ENCODE measurements at places on chromosomes 12 and 14.

DNA sequence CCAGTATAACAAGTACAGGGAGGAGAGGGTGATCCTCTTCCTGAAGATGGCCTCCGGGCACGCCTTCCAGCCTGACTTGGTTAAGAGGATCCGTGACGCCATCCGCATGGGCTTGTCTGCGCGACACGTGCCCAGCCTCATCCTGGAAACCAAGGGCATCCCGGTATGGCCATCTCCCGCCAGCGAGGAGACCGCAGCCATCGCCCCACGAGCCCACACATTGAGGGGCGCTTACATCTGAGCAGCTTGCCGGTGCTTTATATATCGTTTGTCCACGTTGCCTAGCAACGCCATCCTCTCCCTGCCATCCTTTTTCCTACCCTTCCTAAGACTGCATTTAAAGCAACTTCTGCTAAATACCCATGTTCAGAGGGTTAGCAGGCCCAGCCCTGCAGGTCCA is 71.5 kb downstream of the AACS start:
- no peak overlapping the region for H3K4me3 ChIP-seq
- no peaks in the 10 kb centered on the region for H3K4me1 ChIP-seq
- no peak overlapping the region for H3K27ac ChIP-seq
- H3K27me3 ChIP-seq = no peaks in the 10 kb centered on the region

DNA sequence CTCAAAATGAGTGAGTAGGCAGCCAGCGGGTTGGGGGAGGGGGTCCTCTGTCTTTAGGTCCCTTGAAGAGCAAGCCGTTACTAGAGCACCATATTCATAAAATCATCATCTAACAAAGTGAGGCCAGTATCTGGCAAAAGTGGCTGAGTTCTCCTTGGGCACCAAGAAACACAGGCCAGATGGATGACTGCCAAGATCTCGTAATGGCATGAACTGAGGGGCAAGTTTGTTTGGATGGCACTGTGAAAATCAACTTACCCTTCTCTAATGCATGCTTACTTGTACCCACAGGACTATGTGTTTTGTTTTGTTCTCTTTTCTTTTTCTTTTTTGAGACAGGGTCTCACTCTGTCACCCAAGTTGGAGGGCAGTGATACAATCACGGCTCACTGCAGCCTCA is 41.6 kb downstream of the GNPTAB start:
- no peaks in the 10 kb centered on the region for H3K27me3 ChIP-seq
- no peaks in the 10 kb centered on the region for H3K36me3 ChIP-seq
- no peak overlapping the region for H3K27ac ChIP-seq

DNA sequence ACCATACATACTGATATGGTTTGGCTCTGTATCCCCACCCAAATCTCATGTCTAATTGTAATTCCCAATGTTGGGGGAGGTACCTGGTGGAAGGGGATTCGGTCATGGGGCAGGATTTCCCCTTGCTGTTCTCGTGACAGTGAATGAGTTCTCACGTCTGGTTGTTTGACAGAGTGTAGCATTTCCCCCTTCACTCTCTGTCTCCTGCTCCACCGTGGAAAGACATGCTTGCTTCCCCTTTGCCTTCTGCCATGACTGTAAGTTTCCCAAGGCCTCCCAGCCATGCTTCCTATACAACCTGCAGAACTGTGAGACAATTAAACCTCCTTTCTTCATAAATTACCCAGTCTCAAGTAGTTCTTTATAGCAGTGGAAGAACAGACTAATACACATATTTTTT is 28.8 kb upstream of the DTX1 start:
- H3K4me1 ChIP-seq = no peaks in the 10 kb centered on the region
- no peaks in the 10 kb centered on the region for H3K36me3 ChIP-seq
- H3K4me3 ChIP-seq = no peak overlapping the region

DNA sequence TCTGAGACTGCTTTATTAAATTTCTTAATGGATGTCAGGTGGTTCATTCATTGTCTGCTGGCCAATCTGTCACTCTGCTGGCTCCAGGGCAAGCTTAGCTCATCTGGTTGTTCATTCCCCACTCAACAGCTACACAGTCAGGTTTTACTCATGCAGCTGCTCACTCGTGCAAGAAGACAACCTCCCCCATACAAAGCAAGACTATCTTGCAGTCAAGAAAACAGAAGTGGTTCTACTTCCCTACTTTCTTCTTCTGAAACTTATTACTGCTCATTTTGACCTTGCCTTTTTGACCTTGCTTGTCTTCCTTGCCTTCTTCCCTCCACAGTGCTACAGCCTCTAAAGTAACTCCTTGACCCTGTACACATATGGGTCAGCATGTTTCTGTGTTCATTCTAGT is 277.9 kb downstream of the SSPN start:
- no peak overlapping the region for H3K27ac ChIP-seq
- no peaks in the 10 kb centered on the region for H3K36me3 ChIP-seq
- H3K27me3 ChIP-seq = no peaks in the 10 kb centered on the region
- H3K4me1 ChIP-seq = no peaks in the 10 kb centered on the region
- no peak for DNase-seq

- no peaks in the 10 kb centered on the region for H3K4me1 ChIP-seq
- H3K27ac ChIP-seq = no peak overlapping the region
- H3K4me3 ChIP-seq = no peak overlapping the region
- H3K27me3 ChIP-seq = no peaks in the 10 kb centered on the region
- no peak for DNase-seq
Observed at GRCh38 chr12:52611080-52611468, 7.3 kb downstream of the KRT73 start.

- DNase-seq = no peak
- no peaks in the 10 kb centered on the region for H3K4me1 ChIP-seq
- no peak overlapping the region for H3K27ac ChIP-seq
- H3K36me3 ChIP-seq = no peaks in the 10 kb centered on the region
- no peaks in the 10 kb centered on the region for H3K27me3 ChIP-seq
- H3K4me3 ChIP-seq = no peak overlapping the region
Observed at GRCh38 chr12:50482571-50482970, 22.2 kb upstream of the DIP2B start.

GRCh38 chr12:105071981-105072380 is 12.3 kb downstream of the ALDH1L2 start:
- H3K36me3 ChIP-seq = no peaks in the 10 kb centered on the region
- H3K27me3 ChIP-seq = no peaks in the 10 kb centered on the region
- no peak overlapping the region for H3K4me3 ChIP-seq
- no peak for DNase-seq
- no peaks in the 10 kb centered on the region for H3K4me1 ChIP-seq
- no peak overlapping the region for H3K27ac ChIP-seq

GRCh38 chr12:71786829-71787228 is 32.2 kb downstream of the RAB21 start:
- no peaks in the 10 kb centered on the region for H3K36me3 ChIP-seq
- no peaks in the 10 kb centered on the region for H3K4me1 ChIP-seq
- no peak overlapping the region for H3K4me3 ChIP-seq
- H3K27ac ChIP-seq = no peak overlapping the region
- DNase-seq = no peak

DNA sequence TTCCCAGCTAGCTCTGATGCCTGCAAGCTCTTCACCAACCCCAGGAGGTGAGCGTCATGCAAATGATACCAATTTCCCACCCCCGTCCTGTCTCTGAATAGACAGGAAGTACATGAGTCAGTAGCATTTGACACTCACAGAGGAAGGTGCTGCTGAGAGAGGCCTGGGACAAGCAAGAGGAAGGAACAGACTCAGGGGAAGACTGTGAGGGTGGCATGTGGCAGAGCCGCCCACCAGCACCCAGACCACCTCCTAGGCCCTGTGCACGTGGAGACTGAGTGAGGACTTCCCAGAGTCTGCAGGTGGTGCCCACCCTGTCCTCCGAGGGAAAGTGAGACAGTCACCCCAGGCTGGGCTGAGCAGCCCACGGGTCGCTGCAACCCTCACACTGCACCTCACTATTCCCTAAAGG is 199.5 kb upstream of the SFSWAP start:
- no peaks in the 10 kb centered on the region for H3K36me3 ChIP-seq
- H3K27ac ChIP-seq = no peak overlapping the region
- no peaks in the 10 kb centered on the region for H3K27me3 ChIP-seq
- no peak overlapping the region for H3K4me3 ChIP-seq
- no peaks in the 10 kb centered on the region for H3K4me1 ChIP-seq
- no peak for DNase-seq

GRCh38 chr12:115740586-115741155 is 536.8 kb downstream of the MED13L start:
- H3K36me3 ChIP-seq = no peaks in the 10 kb centered on the region
- H3K27ac ChIP-seq = no peak overlapping the region
- H3K4me3 ChIP-seq = no peak overlapping the region
- no peaks in the 10 kb centered on the region for H3K27me3 ChIP-seq

DNA sequence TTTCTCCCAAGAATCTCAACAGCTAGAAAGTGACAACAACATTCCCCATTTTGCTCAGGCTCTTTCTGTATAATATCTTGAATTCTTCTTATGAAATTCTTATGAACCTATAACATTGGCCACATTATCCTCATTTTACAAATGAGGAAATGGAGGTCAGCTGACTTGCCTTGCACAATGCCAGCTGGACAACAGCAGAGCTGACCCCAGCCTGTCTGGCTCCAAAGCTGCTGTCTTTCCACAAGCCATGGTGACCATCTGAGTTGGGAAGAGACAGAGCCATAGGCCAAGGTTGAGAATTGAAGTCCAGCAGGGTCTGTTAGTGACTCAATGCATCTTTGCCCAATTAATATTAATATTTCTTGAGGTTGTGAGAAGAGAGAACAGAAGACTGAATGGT is 87.3 kb downstream of the KSR2 start:
- no peaks in the 10 kb centered on the region for H3K36me3 ChIP-seq
- H3K27ac ChIP-seq = no peak overlapping the region
- H3K4me1 ChIP-seq = no peaks in the 10 kb centered on the region
- no peak overlapping the region for H3K4me3 ChIP-seq

DNA sequence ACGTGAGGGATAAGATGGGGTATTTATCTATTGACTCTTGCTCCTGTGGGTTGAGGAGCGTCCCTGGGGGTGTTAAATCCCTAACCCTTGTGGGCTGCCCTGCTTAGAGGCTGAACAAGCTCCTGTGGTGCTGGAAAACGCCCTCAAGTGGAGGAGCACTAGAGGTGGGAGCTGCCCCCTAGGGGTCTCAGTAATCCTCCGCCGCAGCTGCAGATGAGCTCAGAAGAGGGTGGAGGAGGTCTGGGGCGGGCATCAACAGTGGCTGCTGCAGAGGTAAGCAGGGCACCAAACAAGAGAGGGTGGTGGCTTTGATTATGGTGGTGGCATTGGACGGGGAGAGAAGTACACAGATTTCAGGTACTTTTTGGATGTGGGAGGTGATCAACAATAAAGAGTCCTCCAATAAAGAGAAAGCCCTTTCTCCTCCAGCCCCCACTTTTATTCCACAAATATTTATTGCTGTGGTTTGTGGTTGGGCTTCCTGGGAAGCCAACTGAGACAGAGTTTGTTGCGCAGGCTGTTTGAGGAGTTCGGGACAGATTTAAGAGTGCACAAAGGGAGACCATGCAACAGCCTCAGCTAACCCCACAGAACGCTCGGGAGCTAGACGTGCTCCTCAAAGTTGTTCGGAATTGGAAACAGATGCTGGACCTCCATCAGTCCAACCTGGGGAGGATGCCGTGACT is 179.9 kb downstream of the ADCK1 start:
- no peak for DNase-seq
- H3K27me3 ChIP-seq = no peaks in the 10 kb centered on the region
- no peak overlapping the region for H3K27ac ChIP-seq
- H3K36me3 ChIP-seq = no peaks in the 10 kb centered on the region

DNA sequence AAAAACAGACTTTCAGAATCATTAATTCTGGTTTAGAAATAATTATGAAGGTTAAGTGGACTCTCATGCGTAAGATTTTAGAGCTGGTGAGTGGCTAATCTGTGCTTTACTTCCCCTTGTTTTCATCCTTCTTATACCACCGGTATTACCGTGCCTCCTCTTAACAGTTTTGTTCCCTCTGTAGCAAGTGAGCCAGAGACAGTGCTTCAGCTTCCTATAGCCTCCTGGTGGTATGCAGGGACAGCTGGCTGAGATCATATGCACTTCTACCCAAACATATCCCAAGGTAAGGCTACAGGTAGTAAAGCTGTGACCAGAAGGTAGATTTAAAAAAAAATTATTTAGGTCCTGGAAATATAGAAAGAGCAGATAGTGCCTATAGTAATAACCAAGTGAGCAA is 55.2 kb downstream of the PDE3A start:
- H3K36me3 ChIP-seq = no peaks in the 10 kb centered on the region
- H3K4me3 ChIP-seq = no peak overlapping the region
- H3K4me1 ChIP-seq = no peaks in the 10 kb centered on the region
- H3K27me3 ChIP-seq = no peaks in the 10 kb centered on the region

GRCh38 chr14:61438036-61438435 is 116.7 kb downstream of the PRKCH start:
- H3K4me1 ChIP-seq = peaks cover 31% of the 10 kb centered on the region
- H3K27me3 ChIP-seq = no peaks in the 10 kb centered on the region
- H3K4me3 ChIP-seq = no peak overlapping the region
- no peak for DNase-seq

- DNase-seq = no peak
- no peak overlapping the region for H3K4me3 ChIP-seq
- H3K36me3 ChIP-seq = no peaks in the 10 kb centered on the region
- H3K27me3 ChIP-seq = no peaks in the 10 kb centered on the region
- no peak overlapping the region for H3K27ac ChIP-seq
Observed at GRCh38 chr12:120598674-120599463, 17.7 kb upstream of the POP5 start.

DNA sequence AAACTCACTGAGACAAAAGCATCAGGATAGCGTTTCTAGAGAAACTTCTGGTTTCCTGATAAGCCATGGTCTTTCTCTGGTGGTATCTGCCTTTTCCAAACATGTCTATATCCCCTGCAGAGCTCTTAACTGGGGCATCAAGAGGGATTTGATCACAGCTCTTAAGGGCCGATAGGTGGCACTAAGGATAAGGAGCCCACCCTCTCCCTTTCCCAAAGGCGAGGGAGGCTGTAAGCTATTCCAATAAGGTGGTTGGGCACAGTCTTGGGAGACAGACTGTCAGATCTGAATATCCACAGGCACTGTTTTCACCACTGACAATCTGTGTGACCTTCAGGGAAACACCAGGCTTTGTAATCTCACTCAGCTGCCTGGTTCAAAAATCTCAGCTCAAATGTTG is 206.0 kb downstream of the ADGRD1 start:
- no peaks in the 10 kb centered on the region for H3K36me3 ChIP-seq
- H3K27me3 ChIP-seq = no peaks in the 10 kb centered on the region
- H3K27ac ChIP-seq = no peak overlapping the region
- no peaks in the 10 kb centered on the region for H3K4me1 ChIP-seq
- no peak overlapping the region for H3K4me3 ChIP-seq

- H3K4me1 ChIP-seq = 0 out of 2 replicates have a peak, but pooled peaks cover 3% of the 10 kb centered on the region
- no peak overlapping the region for H3K27ac ChIP-seq
- H3K36me3 ChIP-seq = no peaks in the 10 kb centered on the region
- DNase-seq = no peak
- H3K27me3 ChIP-seq = no peaks in the 10 kb centered on the region
- no peak overlapping the region for H3K4me3 ChIP-seq
Observed at GRCh38 chr12:39620659-39621658, 1.4 kb upstream of the ABCD2 start.

- H3K4me1 ChIP-seq = peaks cover 9% of the 10 kb centered on the region
- no peaks in the 10 kb centered on the region for H3K36me3 ChIP-seq
- DNase-seq = no peak
- H3K27ac ChIP-seq = no peak overlapping the region
- H3K27me3 ChIP-seq = no peaks in the 10 kb centered on the region
- no peak overlapping the region for H3K4me3 ChIP-seq
Observed at GRCh38 chr12:11718768-11719253, 69.3 kb downstream of the ETV6 start.

- no peaks in the 10 kb centered on the region for H3K27me3 ChIP-seq
- H3K4me3 ChIP-seq = no peak overlapping the region
- no peaks in the 10 kb centered on the region for H3K4me1 ChIP-seq
Observed at GRCh38 chr12:80791863-80792262, 75.2 kb downstream of the MYF5 start.
